Iris pigment epithelial cell (primary cell): ENCODE measurements at places on chromosomes 4 and X.

DNA sequence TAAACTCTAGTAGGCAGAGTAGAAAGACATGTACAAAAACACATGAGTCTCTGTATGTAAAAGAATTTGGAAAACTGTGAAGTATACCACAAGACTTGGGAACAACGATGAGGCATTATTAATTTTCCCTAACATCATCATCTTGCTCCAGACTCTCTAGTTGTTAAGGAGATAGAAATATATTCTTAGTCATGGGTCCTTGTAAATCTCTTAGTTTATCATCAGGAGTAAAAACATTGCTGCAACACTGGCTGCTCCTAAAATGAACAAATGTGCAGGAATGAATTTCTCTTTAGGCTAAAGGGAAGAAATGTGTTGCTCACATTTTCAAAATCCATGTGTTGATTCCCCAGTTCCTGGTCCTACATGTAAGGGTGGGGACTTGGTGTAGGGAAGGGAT lies 384.6 kb downstream of the STIM2 start:
- DNase-seq: no peak

- DNase-seq: no peak
These were observed 3.7 kb upstream of the SHOX start for GRCh38 chrX:626745-627509.

DNA sequence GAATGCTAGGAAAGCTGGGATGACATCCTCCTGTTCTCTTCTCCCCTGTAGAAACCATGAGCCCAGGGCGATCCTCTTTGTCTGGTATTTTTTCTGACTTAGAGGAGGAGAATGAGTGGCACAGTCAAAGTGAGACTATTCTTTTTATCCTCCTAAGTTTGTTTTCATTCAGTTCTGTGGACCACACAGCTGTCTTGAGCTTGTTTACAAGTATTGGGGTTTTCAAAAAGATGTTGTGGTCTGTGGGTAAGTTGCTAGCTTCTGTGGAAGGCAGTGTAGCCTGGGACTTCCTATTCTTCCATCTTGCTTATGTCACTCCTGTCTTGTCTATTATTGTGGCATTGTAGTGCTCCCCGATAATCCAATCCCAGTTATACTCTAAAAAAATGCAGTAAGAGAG lies 223.0 kb downstream of the PAPSS1 start:
- no peak for DNase-seq

DNA sequence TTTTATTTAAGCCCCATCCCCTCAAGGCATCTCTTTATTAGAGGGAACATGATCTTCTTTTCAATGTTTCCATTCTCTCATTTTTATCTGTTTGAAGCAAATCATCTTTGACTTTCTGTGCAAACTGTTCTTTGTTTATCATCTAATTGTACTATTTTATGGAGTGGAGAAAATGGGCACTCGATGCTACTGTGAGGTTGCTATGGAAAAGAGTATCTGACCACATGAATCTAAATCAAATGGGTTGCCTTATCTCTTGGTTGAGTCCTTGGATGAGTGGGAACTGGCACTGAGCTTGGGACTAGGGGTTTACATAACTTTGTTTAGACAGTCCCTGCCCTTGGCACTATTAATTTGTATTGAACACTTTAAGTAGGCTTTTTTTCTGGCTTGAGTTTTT lies 9.1 kb downstream of the OCRL start:
- no peak for DNase-seq

GRCh38 chrX:13415509-13415908 lies 95.7 kb upstream of the ATXN3L start:
- DNase-seq: no peak
